Forelimb muscle (tissue), 1 donor: ENCODE measurements at places on chromosomes 6 and 20.
A peak's percentile ranks its signal among the peaks of the same experiment; 100 is the strongest.

DNA sequence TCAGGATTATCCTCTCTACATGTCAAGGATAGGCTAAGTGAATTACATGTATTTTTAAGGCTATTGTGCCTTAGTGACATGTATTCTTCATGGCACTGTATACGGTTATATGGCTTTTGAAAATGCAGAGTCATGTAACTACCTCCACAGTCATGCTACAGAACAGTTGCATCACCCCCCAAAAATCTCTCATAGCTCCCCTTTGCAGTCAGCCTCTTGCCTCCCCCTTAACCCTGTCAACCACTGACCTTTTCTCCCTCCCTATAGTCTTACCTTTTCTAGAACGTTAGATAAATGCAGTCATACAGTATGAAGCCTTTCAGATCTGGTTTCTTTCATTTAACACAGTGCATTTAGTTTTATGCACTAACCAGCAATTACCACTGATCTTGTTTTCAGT is 10.3 kb upstream of the RNF24 start:
- no peak for DNase-seq

DNA sequence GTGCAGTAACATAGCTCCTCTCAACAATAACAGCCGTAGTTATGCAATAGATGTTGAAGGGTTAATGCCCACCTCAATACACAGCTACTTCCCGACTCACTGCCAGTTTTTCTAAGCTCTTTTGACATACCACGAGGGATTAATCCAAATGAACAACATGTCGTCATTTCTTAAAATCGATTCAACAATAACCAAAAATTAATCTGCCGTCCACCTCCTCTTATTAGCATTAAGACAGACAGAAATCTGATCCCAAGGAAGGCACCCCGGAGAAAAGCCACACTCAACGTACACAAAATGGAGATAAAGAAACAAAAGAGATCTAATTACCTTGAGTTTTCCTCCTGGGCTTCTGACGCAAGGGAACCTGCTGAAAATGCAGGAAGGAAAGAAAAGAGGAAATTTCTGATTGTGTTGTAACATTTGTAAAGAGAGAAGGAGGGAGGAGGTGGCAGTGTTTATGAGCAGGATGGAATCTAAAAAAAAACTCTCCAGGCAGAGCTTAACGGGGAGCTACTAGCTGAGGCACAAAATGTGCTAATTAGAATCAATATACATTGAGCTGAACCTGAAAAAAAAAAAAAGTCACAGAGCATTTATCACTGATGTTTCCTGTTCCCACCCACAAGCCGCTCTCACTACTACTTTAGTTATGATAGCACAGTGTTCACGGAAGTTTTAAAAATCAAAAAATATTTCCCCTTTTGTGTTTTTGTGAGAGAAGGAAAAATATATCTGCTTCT is 109.3 kb downstream of the IPCEF1 start:
- DNase-seq, result no peak

GRCh38 chr20:50213531-50214106 is 23.0 kb downstream of the CEBPB start:
- no peak for DNase-seq

DNA sequence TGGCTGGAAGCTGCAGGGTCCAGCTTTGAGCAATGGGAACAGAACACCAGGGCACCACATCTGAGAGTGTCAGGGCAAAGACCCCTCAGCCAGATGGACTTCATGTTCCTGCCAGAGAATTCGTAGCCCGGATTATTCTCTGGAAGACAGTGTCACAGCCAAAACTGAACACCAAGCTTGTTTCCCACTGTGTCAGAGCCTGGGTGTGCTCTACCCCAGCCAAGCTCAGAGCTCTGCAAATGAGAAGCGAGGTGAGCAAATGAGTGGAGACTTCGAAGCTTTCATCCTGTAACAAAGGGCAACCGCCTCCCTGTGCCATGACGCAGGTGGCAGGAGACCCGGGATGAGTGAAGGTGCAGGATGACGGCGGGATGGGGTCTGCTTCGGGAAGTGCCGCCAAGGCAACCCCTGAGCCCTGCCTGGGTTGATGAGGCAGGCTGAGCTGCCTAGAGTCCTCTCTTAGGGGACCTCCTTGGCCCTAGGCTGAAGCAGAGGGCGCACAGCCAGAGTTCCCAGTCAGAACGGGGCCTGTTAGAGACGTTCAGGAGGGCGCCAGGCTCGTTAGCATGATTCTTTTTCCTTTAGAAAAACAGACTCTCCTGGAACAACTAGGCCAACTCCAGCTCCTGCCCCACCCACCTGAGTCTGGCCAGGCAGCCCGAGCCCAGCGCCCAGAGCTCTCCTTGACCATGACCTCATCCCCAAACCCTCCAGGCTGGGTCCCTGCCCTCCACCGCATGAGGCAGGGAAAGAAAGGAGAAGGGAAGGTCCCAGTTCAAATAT is 187.7 kb downstream of the SOD2 start:
- peak; percentile 46 for DNase-seq
